Stimulated activated CD8-positive, alpha-beta memory T cell treated with anti-CD3 and anti-CD28 coated beads, Interleukin-7, amount 100 ng/mL, for 1 hour (primary cell): ENCODE measurements at places on chromosomes 4 and X.

GRCh38 chr4:996030-996996 lies 3.1 kb upstream of the SLC26A1 start:
- DNase-seq, result no peak

- DNase-seq, result no peak
These were observed 10.2 kb downstream of the ARAF start for GRCh38 chrX:47571215-47571614.

DNA sequence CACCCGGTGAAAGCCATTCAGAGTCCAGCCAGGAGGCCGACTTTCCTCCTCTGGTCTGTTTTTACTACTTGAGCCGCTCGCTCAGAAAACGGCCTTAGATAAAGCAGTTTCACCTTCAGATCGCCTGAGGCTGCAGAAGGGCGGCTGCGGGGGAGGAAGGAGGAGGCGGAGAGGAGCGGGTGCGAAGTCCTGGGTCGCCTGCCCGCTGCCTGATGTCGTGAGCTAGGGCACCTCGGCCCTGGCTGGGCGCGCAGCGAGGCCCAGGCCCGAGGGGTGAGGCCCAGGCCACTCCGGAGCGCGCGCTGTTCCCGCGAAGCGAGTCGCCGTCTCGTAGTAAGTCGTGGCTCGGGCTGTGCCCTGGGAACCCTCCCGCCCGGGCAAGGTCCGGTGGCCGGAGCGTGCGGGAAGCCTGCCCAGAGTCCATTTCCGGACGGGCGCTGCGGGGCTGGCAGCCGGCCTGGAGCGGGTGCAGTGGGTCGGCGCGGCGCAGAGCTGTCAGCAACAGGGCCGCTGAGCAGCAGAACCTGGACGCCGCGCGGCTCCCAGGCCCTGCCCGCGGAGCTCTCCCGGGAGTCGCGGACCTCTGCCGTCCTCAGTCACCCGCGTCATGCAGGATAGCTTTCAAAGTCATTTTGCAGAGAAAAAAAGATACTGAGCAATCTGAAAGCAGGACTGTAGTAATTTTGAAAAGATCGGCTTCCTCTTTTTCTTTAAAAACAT lies 18.6 kb downstream of the TRIM2 start:
- no peak for DNase-seq

GRCh38 chr4:183823434-183823833 lies 81.7 kb upstream of the STOX2 start:
- no peak for DNase-seq

GRCh38 chrX:78513971-78514738 lies 145.0 kb downstream of the RTL3 start:
- no peak for DNase-seq

DNA sequence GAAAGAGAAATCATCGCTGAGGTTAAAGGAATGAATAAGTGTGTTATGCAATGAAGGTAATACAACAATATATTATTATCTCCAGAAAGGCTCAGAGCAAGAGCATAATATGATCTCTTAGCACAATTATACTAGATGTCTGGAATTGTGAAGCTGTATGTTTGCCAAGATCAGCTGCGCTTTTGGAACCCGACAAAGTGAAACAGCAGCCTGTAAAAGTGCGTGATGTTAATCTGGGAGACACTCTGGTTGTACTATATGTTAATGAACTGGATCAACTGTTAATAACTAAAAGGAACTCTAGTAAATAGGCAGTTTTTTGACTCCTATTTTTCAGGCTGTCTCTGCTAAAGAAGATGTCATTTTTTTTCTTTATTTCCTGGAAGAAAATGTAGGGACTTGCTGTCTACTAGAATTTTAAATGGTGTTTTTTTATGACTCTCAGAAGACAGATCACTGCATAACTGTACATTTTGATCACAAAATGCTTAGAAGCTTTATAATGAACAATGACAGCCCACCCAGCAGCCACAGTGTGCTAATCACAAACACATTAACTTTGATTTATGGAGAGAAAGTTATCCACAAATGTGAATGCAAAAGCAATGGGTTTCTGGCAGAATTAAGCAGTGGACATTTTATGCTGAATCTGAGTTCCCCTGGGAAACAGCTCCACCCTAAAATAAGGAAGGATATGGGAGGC lies 50.2 kb downstream of the UGT2B28 start:
- DNase-seq, result no peak

DNA sequence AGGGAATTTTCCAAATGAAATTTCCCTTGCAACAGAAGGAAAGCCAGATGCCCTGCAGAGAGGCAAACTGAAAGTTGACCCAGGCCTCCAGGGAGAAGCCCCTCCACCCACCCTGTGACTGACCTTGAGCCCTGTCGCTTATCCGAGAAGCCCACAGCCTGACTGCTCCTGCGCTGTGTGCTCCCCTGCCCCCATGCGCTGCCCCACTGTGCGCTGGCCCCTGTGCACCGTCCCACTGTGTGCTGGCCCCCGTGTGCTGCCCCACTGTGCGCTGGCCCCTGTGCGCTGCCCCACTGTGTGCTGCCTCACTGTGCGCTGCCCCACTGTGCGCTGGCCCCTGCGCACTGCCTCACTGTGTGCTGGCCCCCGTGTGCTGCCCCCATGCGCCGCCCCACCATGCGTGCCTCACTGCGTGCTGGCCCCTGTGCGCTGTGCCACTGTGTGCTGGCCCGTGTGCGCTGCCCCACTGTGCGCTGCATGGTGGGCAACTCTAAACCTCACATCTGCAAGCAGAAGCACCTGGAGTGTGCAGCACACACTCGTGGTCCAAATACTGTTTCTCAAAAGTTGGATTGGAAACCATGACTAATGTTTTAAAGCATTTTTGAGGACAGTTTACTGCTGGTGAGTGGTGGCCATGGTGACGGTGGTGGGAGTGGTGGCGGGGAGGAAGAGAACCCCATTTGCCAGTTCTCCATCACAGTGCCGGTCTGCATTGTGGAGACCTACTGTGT lies 8.3 kb upstream of the GRPEL1 start:
- no peak for DNase-seq

DNA sequence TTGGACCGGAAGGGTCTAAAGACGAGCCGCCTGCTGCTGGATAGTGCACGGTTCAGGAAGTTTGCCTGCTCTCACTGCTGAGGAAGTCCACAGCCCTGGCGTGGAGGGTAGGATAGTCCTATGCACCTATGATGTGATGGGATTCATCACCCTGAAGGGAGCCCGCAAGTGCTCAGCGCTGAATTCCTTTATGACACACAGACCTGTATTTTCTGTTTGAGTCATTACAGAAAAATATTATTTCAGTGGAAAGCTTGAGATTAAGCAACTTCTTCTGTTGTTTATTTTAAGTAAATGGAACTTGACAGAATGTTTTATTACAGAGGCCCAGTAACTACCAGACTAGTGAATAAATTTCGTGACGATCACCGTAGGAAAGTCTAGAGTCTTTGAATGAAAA lies 123.2 kb downstream of the TRIML1 start:
- DNase-seq, result no peak

DNA sequence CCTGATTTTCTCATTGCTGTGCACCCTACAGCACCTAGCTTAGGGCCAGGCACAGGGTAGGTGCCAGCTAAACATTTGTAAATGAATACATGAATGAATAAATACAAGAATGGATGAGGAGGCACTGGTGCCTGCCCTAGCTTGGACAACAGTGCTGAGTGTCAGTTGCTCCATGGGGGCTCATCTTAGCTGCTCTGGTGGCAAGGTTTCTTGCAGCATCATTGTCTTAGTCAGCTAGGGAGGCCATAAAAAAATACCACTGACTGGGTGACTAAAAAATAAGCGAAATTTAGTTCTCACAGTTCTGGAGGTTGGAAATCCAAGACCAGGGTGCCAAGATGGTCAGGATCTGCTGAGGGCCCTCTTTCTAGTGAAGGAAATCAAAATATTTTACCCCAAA lies 31.2 kb downstream of the TMEM31 start:
- no peak for DNase-seq

- DNase-seq, result no peak
These were observed 253.2 kb downstream of the SPRY1 start for GRCh38 chr4:123649645-123650391.

GRCh38 chr4:95715830-95716229 lies 124.1 kb upstream of the PDHA2 start:
- DNase-seq, result no peak

GRCh38 chr4:77040270-77040669 lies 35.5 kb downstream of the CCNI start:
- no peak for DNase-seq

- DNase-seq, result no peak
These were observed 91.6 kb downstream of the APBB2 start for GRCh38 chr4:41122775-41123174.

GRCh38 chrX:21734175-21734574 lies 23.7 kb downstream of the SMPX start:
- no peak for DNase-seq

GRCh38 chr4:77777135-77777807 lies 41.9 kb downstream of the CNOT6L start:
- DNase-seq, result no peak

DNA sequence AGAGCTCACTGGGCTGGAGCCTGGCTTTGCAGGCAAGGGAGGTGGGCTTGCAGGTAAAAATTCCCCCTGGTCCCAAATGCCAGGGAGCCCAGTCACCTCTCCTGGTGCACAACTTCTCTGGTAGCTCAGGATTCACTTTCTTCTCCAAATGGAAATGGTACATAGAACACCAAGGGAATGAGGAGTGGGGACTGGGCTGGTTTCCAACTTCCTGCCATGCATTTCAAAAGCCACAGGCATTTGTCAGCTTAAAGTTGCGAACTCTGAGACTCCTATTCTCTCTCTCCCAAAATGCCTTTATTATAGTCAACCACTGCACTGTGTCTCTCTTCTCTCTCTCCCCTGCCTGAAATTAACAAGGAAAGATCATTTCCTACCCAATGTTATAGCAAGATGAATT lies 177.3 kb downstream of the GRIA3 start:
- no peak for DNase-seq

GRCh38 chr4:144709793-144710525 lies 64.0 kb downstream of the HHIP start:
- DNase-seq, result no peak

DNA sequence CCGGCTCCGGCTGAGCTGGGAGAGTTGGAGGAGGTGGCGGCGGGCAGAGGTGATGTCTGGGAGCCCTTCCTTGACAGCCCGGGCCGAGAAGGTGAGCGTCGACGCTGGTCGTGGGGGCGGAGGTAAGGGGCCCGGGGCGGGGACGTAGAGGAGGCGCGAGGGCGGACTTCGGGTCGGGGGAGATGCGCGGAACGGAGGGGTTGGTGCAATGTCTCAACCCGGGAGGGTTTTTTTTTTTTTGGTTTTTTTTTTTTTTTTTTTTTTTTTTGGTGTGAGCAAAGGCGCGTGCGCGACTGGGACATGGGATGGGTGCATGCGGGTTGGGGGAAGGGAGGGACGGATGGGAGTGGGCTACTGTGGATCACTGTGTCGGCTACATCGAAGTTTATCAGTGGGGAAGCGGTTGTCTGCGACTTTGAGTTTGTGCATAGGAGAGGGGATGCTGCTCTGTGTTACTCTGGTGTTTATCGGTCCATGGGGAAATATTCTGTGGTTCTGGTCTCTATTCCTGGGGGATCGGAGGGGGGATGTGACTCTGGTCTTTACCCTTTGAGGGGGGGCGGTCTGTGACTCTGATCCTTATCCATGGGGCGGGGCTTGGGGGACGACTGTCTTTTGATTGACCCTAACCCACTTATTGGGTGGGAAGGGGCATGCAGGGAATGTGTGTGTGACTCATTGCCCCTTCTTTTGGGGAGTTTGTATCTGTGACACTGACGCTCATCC lies 537 bp downstream of the RBM10 start:
- no peak for DNase-seq

GRCh38 chrX:69546417-69546816 lies 42.3 kb downstream of the NALF2 start:
- no peak for DNase-seq

- DNase-seq, result no peak
These were observed 373.3 kb downstream of the IDS start for GRCh38 chrX:149131774-149132173.

GRCh38 chrX:65587616-65588526 lies 53.3 kb upstream of the LAS1L start:
- DNase-seq, result no peak

- no peak for DNase-seq
These were observed 991.6 kb downstream of the FAT4 start for GRCh38 chr4:126306152-126306869.

DNA sequence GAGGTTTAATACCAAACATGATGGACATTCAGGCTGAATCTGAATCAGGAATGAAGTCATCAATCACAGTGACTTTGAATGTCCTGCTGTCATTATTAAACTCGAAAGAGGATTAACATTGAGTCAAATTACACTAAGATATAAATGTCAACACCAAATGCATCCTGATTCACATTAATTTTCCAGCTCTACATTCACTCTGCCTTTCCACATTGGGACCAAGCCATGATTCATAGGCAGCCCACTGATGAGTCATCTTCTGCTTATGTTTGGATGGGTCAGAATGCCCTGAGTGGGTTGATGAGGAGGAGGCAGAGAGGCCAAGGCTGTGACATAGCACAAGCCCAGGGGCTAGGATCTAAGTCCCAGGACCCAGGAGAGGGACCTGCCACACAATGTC lies 247.6 kb upstream of the RPS6KA3 start:
- DNase-seq, result no peak

DNA sequence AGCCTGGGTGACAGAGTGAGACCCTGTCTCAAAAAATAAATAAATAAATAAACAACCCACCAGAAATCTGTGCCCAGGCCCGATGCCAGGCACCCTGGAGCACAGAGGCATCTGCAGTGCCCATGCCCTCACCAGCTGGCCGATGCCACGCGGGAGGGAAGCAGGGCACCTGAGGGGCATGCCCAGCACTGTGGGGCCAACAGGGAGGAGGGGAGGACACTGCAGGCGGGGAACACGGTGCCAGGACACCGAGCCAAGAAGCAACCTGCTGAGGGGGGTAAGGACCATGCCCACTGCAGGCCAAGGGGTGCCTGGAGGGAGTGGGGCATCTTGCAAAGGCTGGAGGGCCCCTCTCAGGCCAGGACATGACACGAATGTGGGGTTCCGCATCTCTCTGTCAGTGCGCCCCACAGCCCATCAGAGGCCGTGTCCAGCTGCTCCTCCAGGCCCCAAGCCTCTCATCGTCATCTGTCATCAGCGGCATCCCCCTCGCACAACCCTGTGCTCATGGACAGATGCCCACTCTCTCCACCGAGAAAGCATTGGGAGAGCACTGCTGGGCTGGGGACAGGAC lies 13.3 kb upstream of the DUSP9 start:
- DNase-seq, result no peak

GRCh38 chr4:90074322-90074886 lies 52.8 kb upstream of the CCSER1 start:
- no peak for DNase-seq

DNA sequence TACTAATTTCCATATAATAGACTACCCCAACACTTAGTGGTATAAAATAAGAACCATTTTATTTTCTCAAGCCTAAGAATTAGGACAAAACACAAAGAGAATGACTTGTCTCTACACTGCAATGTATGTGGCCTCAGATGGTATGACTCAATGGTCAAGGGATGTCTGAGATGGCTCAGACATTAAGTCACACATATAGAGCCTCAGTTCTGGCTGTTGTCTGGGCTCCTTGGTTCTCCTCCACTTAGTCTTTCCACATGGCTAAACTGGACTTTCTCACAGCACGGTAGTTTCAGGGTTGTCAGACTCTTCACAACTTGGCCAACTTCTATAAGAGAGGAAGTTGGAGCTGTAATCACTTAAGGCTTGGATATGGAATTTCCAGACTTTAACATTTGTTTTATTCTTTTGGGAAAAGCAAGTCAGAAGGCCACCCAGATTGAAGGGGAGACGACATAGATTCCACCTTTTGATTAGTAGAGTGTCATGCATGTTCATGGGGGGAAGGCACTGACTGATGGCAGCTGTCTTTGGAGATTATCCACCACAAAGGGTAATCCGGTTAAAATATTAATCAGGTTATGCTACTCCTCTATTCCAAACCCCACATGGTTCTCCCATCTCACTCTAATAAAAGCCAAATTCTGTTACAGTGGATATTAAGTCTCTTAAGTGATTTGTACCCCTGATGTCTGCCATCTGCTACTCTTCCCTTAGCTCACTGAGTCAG lies 9.4 kb downstream of the IL15 start:
- no peak for DNase-seq
